ENCODE measurements at places on chromosomes 5 and 9.

DNA sequence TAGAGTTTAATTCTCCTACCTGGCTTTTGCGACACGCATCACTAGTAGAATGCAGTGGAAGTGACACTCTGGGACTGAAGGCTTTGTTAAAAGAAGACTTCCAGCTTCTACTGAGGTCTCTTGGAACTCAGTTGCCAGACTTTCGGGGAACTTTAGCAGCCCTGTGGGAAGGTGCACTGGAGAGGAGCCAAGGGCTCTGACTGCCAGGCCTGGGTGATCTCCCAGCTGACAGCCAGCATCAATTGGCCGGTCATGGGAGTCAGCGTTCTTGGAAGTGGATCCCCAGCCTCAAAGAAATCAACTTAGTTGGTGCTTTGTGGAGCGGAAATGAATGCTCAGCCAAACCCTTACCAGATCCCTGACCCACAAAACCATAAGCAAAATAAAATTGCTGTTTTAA is 87.1 kb downstream of the OSTF1 start:
- no peak for DNase-seq

- DNase-seq: peak; percentile 21
Observed at GRCh38 chr5:149238540-149238939, 33.1 kb upstream of the AFAP1L1 start.

- DNase-seq: no peak
Observed at GRCh38 chr9:93187047-93187446, 3.1 kb downstream of the WNK2 start.

- DNase-seq: peak; percentile 43
Observed at GRCh38 chr9:22005021-22005701, 3.9 kb downstream of the CDKN2B start.

- no peak for DNase-seq
Observed at GRCh38 chr5:180589771-180590542, 1.3 kb downstream of the SCGB3A1 start.

Data from dermis microvascular lymphatic vessel endothelial cell (primary cell).